ENCODE measurements at places on chromosomes 6 and 20. TPM values are rescaled to one million over a fixed set of nuclear protein-coding genes. Genes with fewer than 3 reads are reported as not detected.

Gene FABP7
- not detected for total RNA-seq

Gene PXDC1
- total RNA-seq: 0.36 TPM

GRCh38 chr6:13124131-13124530 is 204.2 kb downstream of the TBC1D7 start:
- no peak overlapping the region for H3K4me3 ChIP-seq
- H3K36me3 ChIP-seq: no peaks in the 10 kb centered on the region
- H3K27me3 ChIP-seq: peaks cover 13% of the 10 kb centered on the region
- no peaks in the 10 kb centered on the region for H3K4me1 ChIP-seq

- H3K27me3 ChIP-seq: no peaks in the 10 kb centered on the region
- no peaks in the 10 kb centered on the region for H3K36me3 ChIP-seq
- H3K4me3 ChIP-seq: no peak overlapping the region
- no peak for DNase-seq
Measured at GRCh38 chr20:13298692-13299373, 77.8 kb downstream of the ISM1 start.

GRCh38 chr6:131015025-131015591 is 47.9 kb downstream of the EPB41L2 start:
- H3K27ac ChIP-seq: no peak overlapping the region
- peaks cover 2% of the 10 kb centered on the region for H3K4me1 ChIP-seq
- DNase-seq: no peak
- no peaks in the 10 kb centered on the region for H3K36me3 ChIP-seq

Gene TPD52L1
- 1.1 TPM for total RNA-seq

Measured in activated CD8-positive, alpha-beta T cell treated with anti-CD3 and anti-CD28 coated beads for 36 hours (primary cell).